WTC11 (cell line): ENCODE measurements at places on chromosomes 7 and 10. TPM values are rescaled to one million over a fixed set of nuclear protein-coding genes. Genes with fewer than 3 reads are reported as not detected.

CYP3A7 gene
- not detected in 3 replicates for total RNA-seq

HOGA1 gene
- 0.15 to 0.62 TPM (median 0.55 TPM) in 3 replicates for total RNA-seq

ADCYAP1R1 gene
- total RNA-seq: 8.7 to 9.9 TPM (median 9.8 TPM) in 3 replicates

RBP3 gene
- not detected in 3 replicates for total RNA-seq

EPO gene
- 0.63 to 0.76 TPM (median 0.66 TPM) in 3 replicates for total RNA-seq

GNAT3 gene
- total RNA-seq: not detected in 3 replicates

- H3K4me1 ChIP-seq: peaks cover 52% of the 10 kb centered on the region
- no peak for DNase-seq
- no peaks in the 10 kb centered on the region for H3K27me3 ChIP-seq
- H3K27ac ChIP-seq: no peak overlapping the region
- no peak overlapping the region for H3K4me3 ChIP-seq
Observed at GRCh38 chr10:3779158-3779741, 5.8 kb downstream of the KLF6 start.

DNA sequence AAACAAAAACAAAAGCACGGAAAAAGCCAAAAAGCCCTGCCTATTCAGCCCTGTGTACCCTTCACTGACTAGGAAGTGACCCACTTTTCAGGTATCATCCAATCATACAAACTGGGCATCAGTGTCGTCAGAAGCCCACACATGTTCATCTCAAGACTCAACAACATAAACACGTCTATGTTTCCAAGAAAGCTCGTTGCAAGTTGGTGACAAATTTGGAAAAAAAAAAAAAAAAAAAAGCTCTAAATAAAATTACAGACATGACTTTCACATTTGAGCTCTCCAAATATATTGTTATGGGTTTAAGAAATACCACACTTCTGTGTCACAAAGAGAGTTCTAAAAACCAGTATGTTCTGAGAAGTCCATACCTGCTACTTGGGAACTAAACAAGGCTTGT is 204.7 kb upstream of the KLF14 start:
- no peak for DNase-seq
- no peaks in the 10 kb centered on the region for H3K36me3 ChIP-seq
- H3K4me1 ChIP-seq: peaks cover 43% of the 10 kb centered on the region
- H3K27me3 ChIP-seq: no peaks in the 10 kb centered on the region
- H3K27ac ChIP-seq: no peak overlapping the region

DNA sequence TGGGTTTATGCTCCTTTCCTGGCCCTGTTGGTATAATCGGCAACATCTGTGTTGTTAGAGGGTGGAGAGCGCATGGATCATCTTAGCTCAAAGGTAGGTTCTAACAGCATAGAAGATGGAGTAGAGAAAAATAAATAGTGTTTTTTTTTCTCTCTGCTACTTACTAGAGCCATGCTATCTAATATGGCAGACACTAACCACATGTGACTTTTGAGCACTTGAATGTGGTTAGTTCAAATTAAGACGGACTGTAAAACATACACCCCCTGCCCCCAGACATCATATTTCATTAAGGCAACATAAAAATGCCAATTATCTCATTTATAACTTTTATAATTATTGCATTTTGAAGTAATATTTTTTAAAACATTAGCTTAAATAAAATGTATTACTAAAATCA is 525.1 kb downstream of the KIF20B start:
- H3K27ac ChIP-seq: no peak overlapping the region
- no peak overlapping the region for H3K4me3 ChIP-seq
- no peaks in the 10 kb centered on the region for H3K36me3 ChIP-seq

DNA sequence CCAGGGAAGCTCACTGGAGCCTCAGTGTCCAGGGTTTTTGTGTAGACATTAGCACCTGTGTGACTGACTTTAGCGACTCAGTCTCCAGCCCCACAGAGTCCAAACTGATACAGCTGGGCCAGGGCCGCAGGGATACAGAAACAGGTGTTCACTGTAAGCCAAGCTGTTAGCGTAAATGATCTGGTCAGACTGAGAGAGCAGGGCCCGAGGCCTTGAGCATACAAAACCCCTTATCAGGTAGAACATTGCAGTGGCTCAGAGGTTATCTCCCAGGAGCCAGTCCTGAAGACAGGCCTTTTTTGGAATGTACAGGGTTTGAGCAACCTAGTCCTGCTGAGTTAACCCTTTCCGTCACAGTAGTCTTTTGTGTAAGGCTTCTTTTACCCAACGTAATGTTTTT is 25.0 kb downstream of the LHPP start:
- H3K4me3 ChIP-seq: no peak overlapping the region
- no peak overlapping the region for H3K27ac ChIP-seq
- H3K27me3 ChIP-seq: no peaks in the 10 kb centered on the region
- DNase-seq: no peak
- H3K4me1 ChIP-seq: peaks cover 11% of the 10 kb centered on the region

DNA sequence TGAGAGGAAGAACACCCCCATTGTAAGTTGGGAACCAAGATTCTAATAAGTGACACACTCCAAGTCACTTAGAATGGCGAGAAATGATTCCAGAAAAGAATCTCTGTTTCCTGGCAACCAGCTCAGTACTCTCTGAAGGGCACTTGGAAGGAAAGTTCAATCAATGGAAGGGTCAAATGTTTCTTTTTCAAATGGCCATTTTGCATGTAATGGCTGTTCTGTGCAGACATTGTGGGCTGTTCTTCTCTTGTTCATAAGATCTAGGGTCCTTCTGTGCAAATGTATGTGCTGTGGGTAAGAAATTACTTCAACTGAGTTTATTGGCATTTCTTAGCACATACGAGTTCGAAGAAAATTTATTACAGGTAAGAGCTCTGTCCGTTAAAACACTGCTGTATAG is 145.3 kb downstream of the EVX1 start:
- no peak overlapping the region for H3K27ac ChIP-seq
- H3K4me1 ChIP-seq: no peaks in the 10 kb centered on the region
- DNase-seq: no peak
- H3K4me3 ChIP-seq: no peak overlapping the region

GRCh38 chr7:76315364-76315763 is 12.9 kb downstream of the HSPB1 start:
- H3K4me3 ChIP-seq: no peak overlapping the region
- no peak for DNase-seq
- no peak overlapping the region for H3K27ac ChIP-seq
- H3K4me1 ChIP-seq: peaks cover 26% of the 10 kb centered on the region
- no peaks in the 10 kb centered on the region; the same call in 1 of the 2 replicates for H3K36me3 ChIP-seq
- no peaks in the 10 kb centered on the region for H3K27me3 ChIP-seq

- no peaks in the 10 kb centered on the region for H3K27me3 ChIP-seq
- H3K36me3 ChIP-seq: no peaks in the 10 kb centered on the region
Observed at GRCh38 chr7:15305002-15305600, 256.7 kb downstream of the AGMO start.

- peaks cover 3% of the 10 kb centered on the region; the same call in 1 of the 2 replicates for H3K4me1 ChIP-seq
- H3K36me3 ChIP-seq: no peaks in the 10 kb centered on the region
- H3K27ac ChIP-seq: no peak overlapping the region
- H3K27me3 ChIP-seq: peaks cover 2% of the 10 kb centered on the region; the same call in 1 of the 2 replicates
Observed at GRCh38 chr7:77262316-77262715, 62.7 kb upstream of the FGL2 start.

DNA sequence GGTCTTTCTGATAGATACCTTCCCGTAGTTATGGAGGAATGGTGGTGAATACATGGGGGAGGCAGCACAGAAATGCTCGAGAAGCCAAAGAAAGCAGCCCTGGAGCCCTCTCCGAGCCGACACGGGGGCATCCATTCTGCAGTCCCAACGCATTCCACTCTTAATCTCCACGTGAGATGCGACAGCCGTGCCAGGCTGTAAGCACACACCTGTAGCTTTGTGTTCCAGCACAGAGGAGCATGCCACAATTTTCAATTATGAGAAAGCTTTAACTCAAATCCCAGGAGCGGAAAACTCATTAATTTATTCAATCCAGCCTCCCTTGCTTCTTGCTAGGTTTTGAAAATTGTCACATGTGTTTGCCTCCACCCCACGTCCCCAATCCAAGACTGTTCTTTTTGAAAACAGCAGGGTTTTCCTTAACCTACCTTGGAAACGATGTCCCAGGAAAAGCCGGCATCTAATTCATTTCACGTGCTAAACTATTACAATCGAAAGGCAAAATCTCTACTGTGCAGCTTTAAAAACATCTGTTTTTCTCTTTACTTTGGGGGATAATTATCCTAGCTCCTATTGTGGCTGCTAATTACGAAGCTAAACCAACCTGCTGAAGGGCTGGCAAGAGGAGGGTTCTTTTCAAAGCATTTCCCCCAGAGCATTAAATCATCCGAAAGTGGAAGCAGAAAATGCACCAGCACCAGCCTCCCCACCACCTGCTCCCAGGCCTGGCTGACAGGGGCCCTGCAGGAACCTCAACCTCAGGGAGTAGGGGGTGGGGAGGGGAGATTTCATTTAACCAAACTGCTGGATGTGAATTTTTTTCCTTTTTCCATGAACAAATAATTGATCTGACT is 56.0 kb upstream of the CHST15 start:
- H3K27me3 ChIP-seq: no peaks in the 10 kb centered on the region; the same call in 1 of the 2 replicates
- no peak for DNase-seq
- no peak overlapping the region for H3K4me3 ChIP-seq
- H3K4me1 ChIP-seq: peaks cover 17% of the 10 kb centered on the region
- H3K27ac ChIP-seq: no peak overlapping the region

GRCh38 chr10:77695186-77695585 is 57.6 kb upstream of the KCNMA1 start:
- H3K4me3 ChIP-seq: no peak overlapping the region
- no peak overlapping the region for H3K27ac ChIP-seq
- DNase-seq: no peak
- H3K27me3 ChIP-seq: no peaks in the 10 kb centered on the region
- H3K4me1 ChIP-seq: peaks cover 17% of the 10 kb centered on the region
- H3K36me3 ChIP-seq: no peaks in the 10 kb centered on the region

GRCh38 chr10:120970595-120971529 is 119.7 kb downstream of the WDR11 start:
- no peak for DNase-seq
- H3K4me3 ChIP-seq: no peak overlapping the region
- H3K27me3 ChIP-seq: peaks cover 2% of the 10 kb centered on the region
- H3K27ac ChIP-seq: no peak overlapping the region

DNA sequence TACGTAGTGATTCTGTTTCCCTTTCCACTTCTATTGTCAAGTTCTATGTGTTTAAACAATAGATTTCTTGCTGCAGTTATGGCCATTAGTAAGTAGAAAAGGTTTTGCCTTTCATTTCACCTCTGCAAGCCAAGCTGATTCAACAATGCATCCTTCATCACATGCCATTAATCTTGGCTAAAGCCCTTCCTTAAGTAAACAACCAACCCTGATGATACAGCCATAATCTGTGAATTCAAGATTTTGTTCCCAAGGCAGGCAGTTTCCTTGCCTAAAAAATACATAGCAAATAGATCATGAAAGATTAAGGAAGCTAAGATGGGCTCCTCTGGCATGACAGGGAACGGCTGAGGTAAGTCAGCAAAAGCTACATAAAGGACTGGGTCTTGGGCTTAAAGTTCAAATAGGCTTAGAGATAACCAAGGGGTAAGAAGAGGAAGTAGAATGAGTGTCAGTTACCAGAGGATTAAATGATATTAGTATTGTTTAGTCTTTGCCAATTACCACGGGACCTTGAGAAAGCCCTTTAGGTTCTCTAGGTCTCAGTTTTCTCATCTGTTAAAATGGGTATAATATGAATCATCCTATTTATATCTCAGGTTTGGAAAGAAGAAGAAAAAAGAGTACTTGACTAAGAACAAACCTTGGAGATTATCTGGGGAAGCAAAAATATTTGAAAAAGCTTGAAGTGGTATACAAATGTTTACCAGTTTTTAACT is 35.9 kb upstream of the ANK3 start:
- DNase-seq: no peak
- H3K36me3 ChIP-seq: no peaks in the 10 kb centered on the region
- no peak overlapping the region for H3K27ac ChIP-seq
- H3K27me3 ChIP-seq: peaks cover 22% of the 10 kb centered on the region

DNA sequence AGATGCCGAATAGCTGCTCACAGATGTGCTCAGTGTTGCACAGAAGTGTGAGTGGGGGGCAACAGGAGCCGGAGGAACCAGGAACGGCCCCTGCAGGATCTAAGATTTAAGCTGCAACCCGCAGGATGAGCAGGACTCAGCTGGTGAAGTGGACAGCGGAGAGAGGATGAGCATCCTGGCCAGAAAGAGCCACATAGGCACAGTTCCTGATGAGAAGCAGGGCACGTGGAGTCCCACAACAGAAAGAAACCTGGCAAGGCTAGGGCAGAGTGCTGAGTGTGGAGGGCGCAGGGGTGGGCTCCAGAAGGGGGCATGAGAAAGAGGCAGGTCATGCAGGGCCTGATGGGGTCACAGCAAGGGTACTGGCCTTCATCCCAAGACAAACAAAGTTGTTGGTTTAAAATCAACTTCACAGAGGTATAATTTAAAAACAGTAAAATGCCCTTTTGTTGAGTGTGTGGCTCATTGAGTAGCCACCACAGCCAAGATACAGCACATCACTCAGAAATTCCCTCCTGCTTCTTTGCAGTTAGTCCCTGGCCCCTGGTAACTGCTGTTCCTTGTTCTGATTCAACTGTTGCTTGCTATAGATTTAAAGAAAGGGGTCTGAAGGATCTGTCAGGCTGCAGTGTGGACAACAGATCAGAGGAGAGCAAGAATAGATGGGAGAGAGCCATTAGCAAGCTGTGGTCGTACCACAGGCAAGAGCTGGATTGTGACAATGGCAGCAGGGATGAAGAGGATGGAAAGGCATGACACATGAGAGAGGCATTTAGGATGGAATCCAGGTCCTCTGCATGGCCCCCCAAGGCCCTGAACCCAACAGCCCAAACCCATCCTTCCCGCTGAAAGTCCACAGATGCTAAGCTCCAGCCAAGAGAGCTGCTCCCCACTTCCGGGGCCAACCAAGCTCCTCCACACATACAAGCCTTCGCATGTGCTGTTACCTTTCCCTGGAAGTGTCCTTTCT is 53.1 kb upstream of the OSBPL3 start:
- no peak overlapping the region for H3K27ac ChIP-seq
- H3K4me3 ChIP-seq: no peak overlapping the region
- no peak for DNase-seq
- H3K4me1 ChIP-seq: peaks cover 13% of the 10 kb centered on the region
- peaks cover 4% of the 10 kb centered on the region; the same call in 1 of the 2 replicates for H3K27me3 ChIP-seq
- H3K36me3 ChIP-seq: peaks cover 4% of the 10 kb centered on the region

- peak overlapping the region; percentile 49 for H3K27ac ChIP-seq
- H3K27me3 ChIP-seq: no peaks in the 10 kb centered on the region; the same call in 1 of the 2 replicates
- H3K4me3 ChIP-seq: no peak overlapping the region
- DNase-seq: no peak
- H3K4me1 ChIP-seq: peaks cover 20% of the 10 kb centered on the region
Observed at GRCh38 chr7:495761-496321, 23.8 kb downstream of the PDGFA start.

- H3K36me3 ChIP-seq: peaks cover 10% of the 10 kb centered on the region
- no peak overlapping the region for H3K27ac ChIP-seq
- no peak overlapping the region for H3K4me3 ChIP-seq
- DNase-seq: no peak
- H3K4me1 ChIP-seq: peaks cover 8% of the 10 kb centered on the region
- no peaks in the 10 kb centered on the region for H3K27me3 ChIP-seq
Observed at GRCh38 chr7:88083883-88084282, 136.0 kb downstream of the SRI start.
